Stomach (tissue), 19 donors: ENCODE measurements at places on chromosomes 6 and 20. TPM values are rescaled to one million over a fixed set of nuclear protein-coding genes. Genes with fewer than 3 reads are reported as not detected.

The PBOV1 gene
- not detected for total RNA-seq

The CHRNA4 gene
- under 0.01 TPM for total RNA-seq

The PRDM13 gene
- total RNA-seq, result not detected

The CST5 gene
- total RNA-seq, result not detected

The PGC gene
- total RNA-seq, result 1,005 TPM

The CBLN4 gene
- not detected for total RNA-seq

GRCh38 chr6:113664909-113665308 lies 192.2 kb upstream of the MARCKS start:
- no peak overlapping the region for H3K4me3 ChIP-seq
- no peak overlapping the region for H3K27ac ChIP-seq
- no peaks in the 10 kb centered on the region for H3K27me3 ChIP-seq
